ENCODE measurements at places on chromosomes 1 and 21.
A peak's percentile ranks its signal among the peaks of the same experiment; 100 is the strongest.

DNA sequence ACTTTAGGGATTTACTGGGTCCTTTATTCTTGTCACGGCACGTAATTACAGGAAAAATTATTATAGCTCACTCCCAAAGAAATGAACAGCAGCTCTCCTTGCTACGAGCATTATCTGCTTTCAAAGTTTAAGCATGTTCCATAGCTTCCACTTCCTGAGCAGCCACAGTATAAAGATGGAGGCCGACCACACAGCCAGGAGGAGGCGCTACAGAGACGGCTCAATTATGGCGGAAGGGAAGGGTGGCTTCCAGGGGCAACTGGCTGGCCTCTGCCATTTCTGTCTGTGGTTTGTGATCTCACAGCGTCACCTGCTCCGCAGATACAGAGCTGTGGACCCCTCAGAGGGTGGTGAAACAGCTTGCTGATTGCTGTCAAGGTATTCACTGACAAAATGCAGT lies 212.3 kb upstream of the GREM2 start:
- no peak for DNase-seq

GRCh38 chr1:215043401-215043800 lies 39.1 kb upstream of the KCNK2 start:
- no peak for DNase-seq

GRCh38 chr1:17531682-17532487 lies 7.6 kb upstream of the ARHGEF10L start:
- DNase-seq: peak; percentile 10

- no peak for DNase-seq
These were observed 40.1 kb downstream of the PRPF38A start for GRCh38 chr1:52444463-52444862.

- no peak for DNase-seq
These were observed 25.7 kb downstream of the ANGPTL7 start for GRCh38 chr1:11214698-11215380.

GRCh38 chr1:33797849-33798248 lies 66.0 kb upstream of the HMGB4 start:
- no peak for DNase-seq

GRCh38 chr1:1755426-1755825 lies 22.8 kb downstream of the NADK start:
- DNase-seq: no peak

- DNase-seq: no peak
These were observed 27.8 kb upstream of the CCSAP start for GRCh38 chr1:229370601-229371021.

GRCh38 chr1:21322681-21323016 lies 32.4 kb upstream of the ECE1 start:
- no peak for DNase-seq

GRCh38 chr1:45892068-45892785 lies 88.8 kb downstream of the MAST2 start:
- DNase-seq: no peak

GRCh38 chr1:180235077-180235501 lies 5.0 kb downstream of the LHX4 start:
- no peak for DNase-seq

GRCh38 chr1:223364685-223365382 lies 858 bp upstream of the SUSD4 start:
- DNase-seq: no peak

GRCh38 chr1:27132147-27132546 lies 22.8 kb downstream of the SLC9A1 start:
- DNase-seq: no peak

GRCh38 chr1:228287541-228288425 lies 79.9 kb downstream of the OBSCN start:
- DNase-seq: no peak

DNA sequence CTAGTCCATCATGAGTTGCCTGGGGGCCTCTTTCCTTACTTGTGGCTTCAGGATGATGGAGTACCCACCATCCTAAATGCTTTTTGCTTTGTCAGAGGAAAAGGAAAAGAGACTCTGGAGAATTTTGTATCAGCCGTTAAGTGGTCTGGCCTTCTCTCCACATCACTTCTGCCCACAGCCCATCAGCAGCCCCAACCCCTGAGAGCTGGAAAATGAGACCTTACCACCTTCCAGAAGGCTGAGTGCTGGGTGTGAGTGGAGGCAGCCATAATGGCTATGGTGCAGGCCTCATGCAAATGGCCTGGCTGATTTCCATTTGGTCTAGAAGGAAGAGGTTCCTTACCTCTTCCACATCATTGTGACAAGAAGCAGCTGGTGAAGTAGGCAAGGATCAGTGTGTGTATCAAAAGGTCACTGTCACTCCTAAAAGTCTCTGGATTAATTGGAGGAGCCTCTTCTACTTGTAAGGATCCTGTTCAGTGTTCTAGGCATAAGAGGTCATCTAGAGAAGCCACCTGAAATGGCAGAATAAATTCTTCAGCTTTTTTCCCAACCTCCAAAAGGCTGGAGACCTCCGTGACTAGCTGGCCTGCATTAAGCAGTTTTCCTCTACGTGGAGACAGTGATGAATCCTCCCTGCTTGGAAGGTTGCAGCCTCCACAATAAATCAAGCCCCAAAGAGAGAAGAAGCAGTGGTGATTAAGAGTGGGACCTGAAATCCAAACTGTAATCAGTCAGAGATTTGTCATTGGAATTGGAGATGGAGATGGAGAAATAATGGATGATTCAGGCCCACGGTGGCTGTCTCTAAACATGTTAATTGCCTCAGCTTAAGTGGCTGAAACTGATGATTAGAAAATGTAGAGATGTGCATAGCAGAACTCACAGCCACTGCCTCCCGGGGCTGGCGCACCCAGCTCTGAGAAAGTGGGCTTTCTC lies 111.5 kb downstream of the CNIH3 start:
- no peak for DNase-seq

- DNase-seq: no peak
These were observed 456.0 kb upstream of the PKN2 start for GRCh38 chr1:88228114-88228513.

DNA sequence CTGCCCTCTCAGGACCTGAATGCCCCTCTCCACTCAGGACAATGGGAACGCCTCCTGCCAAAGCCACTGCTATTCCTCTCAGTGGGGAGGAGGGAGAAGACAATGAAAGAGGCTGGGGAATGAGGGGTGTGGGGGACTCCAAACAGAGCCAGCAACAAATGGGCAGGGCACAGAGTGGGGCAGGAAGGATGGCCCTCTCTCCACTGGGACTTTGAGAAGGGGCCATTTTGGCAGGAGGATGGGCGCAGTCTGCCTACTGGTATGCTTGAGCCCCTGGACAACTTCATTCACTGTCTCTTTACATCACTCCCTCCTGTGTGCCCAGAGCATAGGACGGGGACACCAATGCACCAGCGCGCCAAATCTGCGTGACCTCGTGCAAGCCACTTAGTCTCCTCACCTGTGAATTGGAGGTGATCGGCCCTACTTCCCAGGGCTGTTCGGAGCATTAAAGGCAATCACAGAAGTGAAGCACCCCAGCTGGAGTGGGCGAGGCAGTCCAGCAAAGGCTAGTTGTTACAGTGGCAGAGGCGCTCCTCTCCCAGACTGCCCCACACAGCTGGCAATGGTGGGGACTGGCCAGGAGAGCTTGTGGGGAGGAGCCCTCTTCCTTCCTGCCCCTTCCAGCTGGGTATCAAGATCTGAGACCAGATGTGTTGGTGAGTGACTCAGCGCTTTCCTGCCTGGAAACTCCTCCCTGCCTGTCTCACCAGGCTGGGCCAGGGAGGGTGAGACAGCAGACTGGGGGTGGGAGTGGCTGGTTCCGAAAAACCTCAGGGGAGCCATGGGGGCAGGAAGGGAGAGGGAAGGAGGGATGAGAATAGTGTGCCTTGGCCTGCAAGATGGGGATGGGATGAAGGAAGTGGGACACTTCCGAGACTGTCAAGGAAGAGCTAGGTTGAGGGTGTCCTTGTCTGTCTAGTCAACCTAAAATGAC lies 22.4 kb upstream of the SYNC start:
- DNase-seq: no peak

- no peak for DNase-seq
These were observed 33.7 kb downstream of the IER5 start for GRCh38 chr1:181122222-181122621.

DNA sequence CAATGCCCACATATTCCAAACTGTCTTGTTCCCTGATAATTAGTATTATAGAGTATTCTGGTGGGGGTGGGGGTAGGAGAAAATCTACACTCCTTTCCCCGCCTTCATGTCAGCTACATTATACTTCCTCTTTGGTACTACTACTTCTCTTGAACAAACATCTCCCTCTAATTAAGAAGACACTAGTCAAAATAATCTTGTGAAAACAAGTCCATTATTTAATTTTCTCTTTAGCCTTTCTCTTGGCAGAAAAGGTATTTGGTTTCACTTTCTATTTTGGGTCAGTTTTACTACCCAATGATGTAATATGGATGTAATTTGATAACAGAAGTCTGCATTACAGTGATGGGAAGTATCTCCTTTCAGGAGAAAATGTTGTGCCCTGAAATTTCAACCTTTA lies 22.5 kb downstream of the NTMT2 start:
- no peak for DNase-seq

DNA sequence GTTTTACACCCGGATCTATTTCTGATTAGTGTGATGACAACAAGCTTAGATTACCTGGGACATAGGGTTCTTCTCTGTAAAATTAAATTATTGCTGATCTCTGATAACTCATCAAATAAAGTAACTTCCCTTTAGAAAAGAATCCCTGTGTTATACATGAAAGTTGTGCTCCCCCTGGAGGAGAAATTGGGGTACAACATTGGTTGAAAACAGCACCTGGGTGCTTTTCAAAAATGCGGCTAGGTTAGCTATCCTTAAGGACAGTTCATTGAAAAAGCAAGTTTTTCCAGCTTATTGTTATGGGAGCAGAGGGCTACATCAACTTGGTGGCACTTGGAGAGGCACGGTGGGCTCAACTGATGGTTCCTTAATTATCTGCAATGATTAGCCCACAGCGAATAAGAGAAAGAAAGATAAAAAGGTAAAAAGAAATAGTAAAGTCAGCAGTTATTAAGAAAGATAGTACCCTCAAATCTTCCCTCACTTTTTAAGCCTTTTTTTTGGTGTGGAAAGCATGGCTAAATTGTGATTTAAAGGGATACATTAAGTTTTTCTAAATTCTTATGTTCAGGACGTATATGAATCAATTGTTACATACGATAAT lies 97.8 kb downstream of the FMN2 start:
- no peak for DNase-seq

GRCh38 chr1:167544447-167545093 lies 9.0 kb downstream of the CREG1 start:
- no peak for DNase-seq

DNA sequence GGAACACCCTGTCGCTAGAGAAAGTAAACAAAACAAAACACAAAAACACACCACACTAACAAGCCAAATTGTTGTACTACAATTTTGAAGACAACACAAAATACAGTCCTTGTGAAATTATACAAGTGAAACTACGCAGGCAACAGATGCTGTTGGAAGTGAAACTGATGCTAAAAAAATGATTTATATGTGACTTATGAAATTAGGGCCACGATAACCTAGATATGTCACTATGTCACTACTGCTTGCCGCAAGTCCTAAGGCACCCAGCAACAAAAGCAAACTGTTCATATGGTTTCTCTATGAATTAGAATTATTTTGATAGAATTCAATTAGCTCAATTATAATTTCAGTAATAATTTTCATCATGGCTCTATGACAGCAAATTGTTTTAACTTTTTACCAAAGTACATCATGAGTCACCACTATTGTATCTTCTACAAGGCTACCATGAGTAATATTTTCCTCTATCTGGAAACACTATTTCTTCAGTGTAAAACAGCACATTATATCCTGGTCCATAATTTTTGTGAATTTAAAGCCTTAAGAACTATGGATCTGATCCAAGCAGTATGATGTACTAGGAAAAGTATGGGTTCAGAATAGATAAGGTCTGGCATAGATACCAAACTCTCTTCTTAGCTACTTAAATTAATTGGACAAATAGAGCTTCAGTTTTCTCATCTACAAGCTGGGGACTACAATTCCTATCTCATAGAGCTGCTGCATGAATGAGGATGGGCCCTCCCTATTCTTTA lies 216.3 kb downstream of the COL11A1 start:
- no peak for DNase-seq

GRCh38 chr1:163777205-163777604 lies 455.5 kb downstream of the NUF2 start:
- DNase-seq: no peak

DNA sequence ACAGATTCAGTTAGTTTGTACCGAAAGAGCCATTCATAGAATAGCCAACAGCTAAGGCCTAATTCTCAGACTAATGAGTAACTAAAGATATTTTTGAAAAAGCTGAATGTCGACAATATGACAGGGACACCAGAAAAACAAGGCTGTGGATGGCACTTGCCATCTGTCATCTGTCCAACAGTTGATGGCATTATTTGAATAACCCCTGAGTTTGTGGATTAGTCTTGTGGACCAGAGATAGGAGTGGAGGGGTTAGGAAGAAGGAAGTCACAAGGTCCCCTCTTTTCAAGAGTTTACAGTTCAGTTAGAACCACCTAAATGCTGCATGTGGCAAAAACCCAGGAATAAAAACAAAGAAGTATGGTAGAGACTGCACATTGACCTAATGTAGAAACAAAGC lies 356.5 kb upstream of the DUSP10 start:
- no peak for DNase-seq

DNA sequence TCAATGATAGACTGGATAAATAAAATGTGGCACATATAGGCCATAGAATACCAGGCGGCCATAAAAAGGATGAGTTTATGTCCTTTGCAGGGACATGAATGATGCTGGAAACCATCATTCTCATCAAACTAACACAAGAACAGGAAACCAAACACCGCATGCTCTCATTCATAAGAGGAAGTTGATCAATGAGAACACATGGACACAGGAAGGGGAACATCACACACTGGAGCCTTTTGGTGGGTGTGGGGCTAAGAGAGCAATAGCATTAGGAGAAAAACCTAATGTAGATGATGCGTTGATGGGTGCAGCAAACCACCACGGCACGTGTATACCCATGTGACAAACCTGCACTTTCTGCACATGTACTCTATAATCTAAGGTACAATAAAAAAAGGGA lies 883.4 kb upstream of the PRMT6 start:
- DNase-seq: no peak

DNA sequence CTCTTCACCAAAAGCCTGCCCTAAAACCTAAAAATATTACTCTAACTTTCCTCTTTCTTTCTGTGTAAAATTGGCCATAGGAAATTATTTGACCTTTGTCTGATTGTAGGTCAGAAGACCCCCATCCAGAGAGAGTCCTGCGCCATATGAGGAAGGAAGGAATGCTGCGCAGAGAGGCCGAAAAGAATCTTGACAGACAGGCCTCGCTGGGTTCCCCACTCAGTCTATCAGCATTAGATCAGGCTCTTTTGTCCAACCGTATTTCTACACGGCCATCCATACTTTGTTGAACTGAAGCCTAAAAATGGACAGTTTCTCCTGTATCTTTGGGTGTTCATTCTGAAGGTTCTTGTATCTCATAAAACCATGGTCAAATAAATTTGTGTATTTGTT lies 4.3 kb upstream of the SLC30A2 start:
- no peak for DNase-seq

GRCh38 chr1:236830560-236830959 lies 35.5 kb downstream of the MTR start:
- DNase-seq: no peak

GRCh38 chr1:213826891-213827290 lies 160.9 kb upstream of the PROX1 start:
- DNase-seq: no peak

All from NCI-H187 treated with DMSO at 0.1 percent for 48 hours (cell line).